Activated CD8-positive, alpha-beta T cell treated with anti-CD3 and anti-CD28 coated beads, Interleukin-2, amount 10 ng/mL, durations not matched to agents 7 days and 5 days (primary cell): ENCODE measurements at places on chromosomes 2 and 18.
A peak's percentile ranks its signal among the peaks of the same experiment; 100 is the strongest.

- no peak for DNase-seq
Observed at GRCh38 chr18:55515941-55516710, 71.9 kb downstream of the TCF4 start.

GRCh38 chr2:179349670-179350303, 85.2 kb upstream of the SESTD1 start:
- DNase-seq, result no peak

DNA sequence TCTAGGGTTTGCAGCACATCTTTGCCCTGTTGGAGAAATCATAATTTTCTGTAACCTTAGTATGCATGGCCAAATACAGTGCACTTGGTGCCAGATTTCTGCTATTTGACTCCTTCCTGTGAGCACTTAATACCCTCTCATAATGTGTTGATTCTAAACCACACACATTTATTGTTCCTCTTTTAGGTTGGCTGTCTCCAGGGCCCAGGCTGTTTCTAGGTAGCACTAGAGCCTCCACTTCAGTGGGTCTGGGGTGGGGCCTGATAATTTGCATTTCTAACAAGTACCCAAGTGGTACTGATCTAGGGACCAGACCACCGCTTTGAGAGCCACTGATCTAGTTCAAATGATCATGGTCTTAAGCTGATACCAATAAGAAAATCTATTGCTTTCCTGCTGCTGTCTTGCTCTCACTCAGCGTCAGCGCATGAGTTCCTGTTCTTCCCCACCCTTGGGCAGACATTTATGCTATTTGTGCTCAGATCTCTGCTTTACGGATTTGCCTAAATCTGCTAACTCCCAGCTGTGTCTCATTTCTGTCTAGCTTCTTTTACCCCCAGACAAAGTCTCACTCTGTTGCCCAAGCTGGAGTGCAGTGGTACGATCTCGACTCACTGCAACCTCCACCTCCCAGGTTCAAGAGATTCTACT, 7.4 kb downstream of the PTRHD1 start:
- no peak for DNase-seq

GRCh38 chr2:84946204-84947009, 24.6 kb upstream of the KCMF1 start:
- peak; percentile 77 for DNase-seq

DNA sequence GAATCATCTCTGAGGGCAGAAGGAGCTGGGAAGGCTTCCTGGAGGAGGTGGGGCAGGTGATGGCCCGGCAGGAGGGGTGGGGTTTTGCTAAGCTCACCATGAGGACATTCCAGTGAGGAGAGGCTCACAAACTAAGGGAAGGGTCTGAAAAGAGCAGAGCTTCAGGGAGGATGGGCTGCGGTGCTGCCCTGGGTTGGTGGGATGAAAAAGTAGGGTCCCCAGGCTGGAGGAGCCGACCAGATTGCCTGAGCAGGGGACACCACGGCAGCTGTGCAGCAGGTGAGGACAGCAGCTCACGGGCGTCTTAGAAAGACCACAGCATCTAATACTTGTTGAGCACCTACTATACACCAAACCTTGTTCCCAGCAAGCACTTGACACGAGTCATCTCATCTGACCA, 82.2 kb downstream of the DYSF start:
- DNase-seq, result no peak

GRCh38 chr2:43563679-43564078, 32.2 kb downstream of the THADA start:
- DNase-seq, result no peak

GRCh38 chr2:9813312-9814128, 29.8 kb upstream of the TAF1B start:
- DNase-seq, result peak; percentile 77

DNA sequence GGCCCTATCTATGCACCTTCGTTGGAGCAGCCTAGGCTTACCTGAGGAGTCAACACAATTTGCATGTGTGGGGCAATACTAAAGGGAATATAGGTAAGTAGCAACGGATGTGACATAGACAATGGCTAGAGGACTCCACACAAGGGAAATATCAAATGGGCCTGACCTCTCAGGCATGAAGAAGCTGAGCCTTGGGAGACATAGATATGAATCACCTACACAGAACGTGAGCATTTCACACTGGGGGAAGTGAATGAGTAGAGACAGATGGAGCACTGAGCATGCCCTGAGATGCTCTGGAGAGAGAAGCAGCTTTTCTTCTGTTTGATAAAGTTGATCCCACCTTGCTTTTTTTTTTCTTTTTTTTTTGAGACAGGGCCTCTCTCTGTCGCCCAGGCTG, 97.9 kb downstream of the ATL2 start:
- no peak for DNase-seq

- peak; percentile 64 for DNase-seq
Observed at GRCh38 chr18:79519751-79520477, 124.2 kb downstream of the NFATC1 start.
